Central memory CD8-positive, alpha-beta T cell (primary cell): ENCODE measurements at places on chromosomes 6 and 20.
A peak's percentile ranks its signal among the peaks of the same experiment; 100 is the strongest.

- peak overlapping the region; percentile 57 for H3K4me3 ChIP-seq
- H3K27ac ChIP-seq, result peak overlapping the region; percentile 99
- DNase-seq, result no peak
- H3K27me3 ChIP-seq, result no peaks in the 10 kb centered on the region
Observed at GRCh38 chr20:24993337-24994185, 1.0 kb upstream of the APMAP start.

GRCh38 chr6:31053873-31054272 lies 43.6 kb downstream of the MUC22 start:
- H3K36me3 ChIP-seq, result peaks cover 2% of the 10 kb centered on the region
- H3K27ac ChIP-seq, result no peak overlapping the region
- no peak overlapping the region for H3K4me3 ChIP-seq

- H3K27me3 ChIP-seq, result no peaks in the 10 kb centered on the region
- H3K4me3 ChIP-seq, result no peak overlapping the region
- H3K36me3 ChIP-seq, result no peaks in the 10 kb centered on the region
- H3K27ac ChIP-seq, result no peak overlapping the region
Observed at GRCh38 chr6:4088704-4089103, 9.8 kb upstream of the FAM217A start.

GRCh38 chr20:10731190-10731965 lies 57.6 kb upstream of the JAG1 start:
- H3K4me1 ChIP-seq, result no peaks in the 10 kb centered on the region
- peaks cover 2% of the 10 kb centered on the region for H3K36me3 ChIP-seq
- peaks cover 40% of the 10 kb centered on the region for H3K27me3 ChIP-seq
- H3K4me3 ChIP-seq, result no peak overlapping the region
- no peak overlapping the region for H3K27ac ChIP-seq
- no peak for DNase-seq

DNA sequence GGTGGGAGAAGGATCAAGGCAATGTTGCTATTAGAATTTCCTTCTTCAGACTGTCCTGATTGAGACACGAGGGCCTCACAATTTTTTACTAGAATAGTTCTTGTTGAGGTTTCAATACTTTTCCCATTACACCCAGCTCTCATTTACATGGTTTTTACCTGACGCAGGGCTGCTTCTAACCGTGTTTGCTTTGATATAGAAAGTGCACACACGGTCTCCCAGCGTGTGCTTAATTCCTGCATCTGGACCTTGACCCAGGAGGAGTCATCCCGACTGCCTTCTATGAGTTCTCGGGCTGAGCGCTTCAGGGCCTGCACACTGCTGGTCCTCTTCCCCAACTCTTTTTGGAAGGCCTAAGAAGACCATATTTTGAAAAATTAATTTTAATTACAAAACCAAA lies 160.2 kb downstream of the DST start:
- H3K4me1 ChIP-seq, result no peaks in the 10 kb centered on the region
- H3K27ac ChIP-seq, result no peak overlapping the region
- no peak for DNase-seq
- no peaks in the 10 kb centered on the region for H3K36me3 ChIP-seq
- H3K4me3 ChIP-seq, result no peak overlapping the region
- no peaks in the 10 kb centered on the region for H3K27me3 ChIP-seq

GRCh38 chr20:1761116-1761515 lies 103.5 kb upstream of the SIRPG start:
- H3K4me3 ChIP-seq, result no peak overlapping the region
- peaks cover 1% of the 10 kb centered on the region for H3K36me3 ChIP-seq
- no peak overlapping the region for H3K27ac ChIP-seq
- H3K4me1 ChIP-seq, result no peaks in the 10 kb centered on the region
- no peak for DNase-seq
- peaks cover 13% of the 10 kb centered on the region for H3K27me3 ChIP-seq

GRCh38 chr6:87396595-87397392 lies 11.0 kb upstream of the CFAP206 start:
- no peak overlapping the region for H3K27ac ChIP-seq
- H3K36me3 ChIP-seq, result no peaks in the 10 kb centered on the region
- H3K4me1 ChIP-seq, result no peaks in the 10 kb centered on the region
- H3K27me3 ChIP-seq, result no peaks in the 10 kb centered on the region
- no peak overlapping the region for H3K4me3 ChIP-seq

GRCh38 chr6:100803264-100804045 lies 77.7 kb downstream of the ASCC3 start:
- no peak overlapping the region for H3K27ac ChIP-seq
- peaks cover 11% of the 10 kb centered on the region for H3K4me1 ChIP-seq
- no peak for DNase-seq
- H3K27me3 ChIP-seq, result no peaks in the 10 kb centered on the region
- peaks cover 9% of the 10 kb centered on the region for H3K36me3 ChIP-seq

- H3K4me1 ChIP-seq, result no peaks in the 10 kb centered on the region
- DNase-seq, result no peak
- no peaks in the 10 kb centered on the region for H3K27me3 ChIP-seq
- H3K36me3 ChIP-seq, result no peaks in the 10 kb centered on the region
- H3K27ac ChIP-seq, result no peak overlapping the region
Observed at GRCh38 chr20:39885975-39886649, 802.9 kb downstream of the MAFB start.

- peaks cover 2% of the 10 kb centered on the region for H3K36me3 ChIP-seq
- H3K4me1 ChIP-seq, result peaks cover 21% of the 10 kb centered on the region
- no peak overlapping the region for H3K4me3 ChIP-seq
- H3K27ac ChIP-seq, result no peak overlapping the region
- DNase-seq, result no peak
Observed at GRCh38 chr6:169558378-169558773, 143.5 kb downstream of the WDR27 start.

- no peak overlapping the region for H3K4me3 ChIP-seq
- H3K36me3 ChIP-seq, result no peaks in the 10 kb centered on the region
- peak overlapping the region; percentile 82 for H3K27ac ChIP-seq
Observed at GRCh38 chr6:13383328-13384163, 55.2 kb upstream of the TBC1D7 start.

- peaks cover 43% of the 10 kb centered on the region for H3K36me3 ChIP-seq
- peak overlapping the region; percentile 69 for H3K4me3 ChIP-seq
- peaks cover 14% of the 10 kb centered on the region for H3K4me1 ChIP-seq
- H3K27ac ChIP-seq, result no peak overlapping the region
Observed at GRCh38 chr20:63740070-63740626, 572 bp downstream of the SLC2A4RG start.

- peak overlapping the region; percentile 88 for H3K27ac ChIP-seq
- H3K4me3 ChIP-seq, result peak overlapping the region; percentile 49
- H3K36me3 ChIP-seq, result peaks cover 5% of the 10 kb centered on the region
- DNase-seq, result no peak
- no peaks in the 10 kb centered on the region for H3K27me3 ChIP-seq
Observed at GRCh38 chr20:52031206-52031562, 160.4 kb downstream of the ZFP64 start.

DNA sequence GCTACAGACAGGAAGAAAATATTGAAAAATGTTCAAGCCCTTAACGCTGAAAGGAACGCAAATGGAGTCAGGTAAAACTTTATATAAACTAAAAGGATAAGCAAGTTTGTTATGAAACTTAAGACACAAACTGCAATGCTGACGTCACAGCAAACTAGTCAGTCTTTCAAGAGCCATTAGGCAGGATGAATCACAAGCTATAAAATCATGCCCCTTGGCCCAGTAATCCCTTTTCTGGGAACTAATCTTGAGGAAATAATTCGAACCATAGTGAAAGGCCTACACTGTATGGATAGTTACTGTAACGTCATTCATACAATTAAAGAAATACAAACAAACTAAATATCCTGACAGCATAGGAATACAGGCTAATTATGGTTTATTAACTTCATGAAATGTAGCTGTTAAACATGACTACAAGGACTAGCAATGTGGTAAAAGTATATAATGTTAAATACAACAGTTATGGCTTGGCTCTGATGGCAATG lies 42.7 kb upstream of the HINT3 start:
- no peak overlapping the region for H3K27ac ChIP-seq
- H3K27me3 ChIP-seq, result no peaks in the 10 kb centered on the region
- DNase-seq, result no peak
- H3K4me1 ChIP-seq, result peaks cover 13% of the 10 kb centered on the region

- H3K27ac ChIP-seq, result no peak overlapping the region
- H3K27me3 ChIP-seq, result no peaks in the 10 kb centered on the region
- no peak overlapping the region for H3K4me3 ChIP-seq
- H3K36me3 ChIP-seq, result no peaks in the 10 kb centered on the region
- no peak for DNase-seq
Observed at GRCh38 chr6:37192666-37193065, 22.7 kb downstream of the PIM1 start.

GRCh38 chr6:16130437-16130891 lies 1.6 kb downstream of the MYLIP start:
- H3K27me3 ChIP-seq, result no peaks in the 10 kb centered on the region
- H3K36me3 ChIP-seq, result peaks cover 54% of the 10 kb centered on the region
- H3K27ac ChIP-seq, result peak overlapping the region; percentile 93
- peak; percentile 22 for DNase-seq
- H3K4me3 ChIP-seq, result peak overlapping the region; percentile 92

GRCh38 chr6:12527339-12527738 lies 189.2 kb upstream of the PHACTR1 start:
- peaks cover 32% of the 10 kb centered on the region for H3K27me3 ChIP-seq
- no peak overlapping the region for H3K4me3 ChIP-seq
- no peaks in the 10 kb centered on the region for H3K4me1 ChIP-seq
- no peak for DNase-seq
- no peaks in the 10 kb centered on the region for H3K36me3 ChIP-seq
- no peak overlapping the region for H3K27ac ChIP-seq

GRCh38 chr20:53608456-53609452 lies 15.1 kb upstream of the ZNF217 start:
- H3K36me3 ChIP-seq, result peaks cover 17% of the 10 kb centered on the region
- no peak for DNase-seq
- peak overlapping the region; percentile 78 for H3K4me3 ChIP-seq
- H3K27me3 ChIP-seq, result no peaks in the 10 kb centered on the region
- peak overlapping the region; percentile 96 for H3K27ac ChIP-seq
- H3K4me1 ChIP-seq, result peaks cover 33% of the 10 kb centered on the region

GRCh38 chr6:72580281-72580940 lies 41.5 kb upstream of the KCNQ5 start:
- H3K4me1 ChIP-seq, result peaks cover 5% of the 10 kb centered on the region
- peaks cover 3% of the 10 kb centered on the region for H3K36me3 ChIP-seq
- H3K27ac ChIP-seq, result no peak overlapping the region
- no peaks in the 10 kb centered on the region for H3K27me3 ChIP-seq
- H3K4me3 ChIP-seq, result no peak overlapping the region

DNA sequence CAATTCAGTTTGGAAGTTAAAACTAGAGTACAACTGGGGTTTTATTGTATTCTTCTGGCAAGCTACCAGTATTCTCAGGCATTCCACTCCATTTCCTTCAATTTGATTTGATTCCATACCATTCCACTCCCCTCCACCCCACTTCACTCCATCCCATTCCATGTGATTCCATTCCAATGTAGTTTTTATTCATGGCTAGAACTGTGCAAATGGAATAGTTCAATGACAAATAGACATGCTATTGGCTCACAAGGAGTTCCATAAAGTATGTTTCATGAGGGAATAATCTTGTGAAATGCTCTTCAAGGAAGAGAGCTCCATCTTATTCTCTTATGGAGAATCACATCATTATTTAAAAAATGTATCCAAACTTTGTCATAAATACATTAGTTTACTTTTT lies 285.0 kb upstream of the BMP2 start:
- no peak overlapping the region for H3K27ac ChIP-seq
- H3K27me3 ChIP-seq, result no peaks in the 10 kb centered on the region
- no peaks in the 10 kb centered on the region for H3K4me1 ChIP-seq
- DNase-seq, result no peak
- no peak overlapping the region for H3K4me3 ChIP-seq

- H3K27ac ChIP-seq, result no peak overlapping the region
- H3K27me3 ChIP-seq, result no peaks in the 10 kb centered on the region
- no peak for DNase-seq
- no peak overlapping the region for H3K4me3 ChIP-seq
- peaks cover 7% of the 10 kb centered on the region for H3K36me3 ChIP-seq
- peaks cover 5% of the 10 kb centered on the region for H3K4me1 ChIP-seq
Observed at GRCh38 chr6:129615496-129615895, 94.5 kb downstream of the ARHGAP18 start.

DNA sequence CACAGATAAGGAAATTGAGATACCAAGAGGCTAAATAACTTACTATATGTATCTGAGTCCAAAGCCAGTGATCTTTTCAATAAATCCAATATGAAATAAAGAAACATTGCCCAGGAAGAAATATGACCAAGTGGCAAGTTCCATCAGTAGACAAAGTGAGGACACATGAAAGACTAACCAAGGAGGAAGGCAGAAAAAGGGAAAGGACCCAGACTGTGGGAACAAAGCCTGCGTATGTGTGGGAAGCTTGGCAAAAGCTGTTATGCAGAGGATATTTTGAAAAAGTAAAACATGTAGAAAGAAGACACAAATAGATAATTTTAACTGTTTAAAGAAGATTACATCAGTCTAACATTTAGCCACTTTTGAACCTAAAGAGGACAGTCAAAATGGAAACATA lies 264.4 kb upstream of the PRDM1 start:
- H3K27me3 ChIP-seq, result no peaks in the 10 kb centered on the region
- no peak overlapping the region for H3K4me3 ChIP-seq
- H3K4me1 ChIP-seq, result no peaks in the 10 kb centered on the region

GRCh38 chr6:46273911-46274310 lies 103.1 kb upstream of the ENPP5 start:
- no peaks in the 10 kb centered on the region for H3K36me3 ChIP-seq
- no peaks in the 10 kb centered on the region for H3K27me3 ChIP-seq
- peaks cover 5% of the 10 kb centered on the region for H3K4me1 ChIP-seq
- no peak overlapping the region for H3K4me3 ChIP-seq

GRCh38 chr6:73649783-73650182 lies 4.0 kb downstream of the SLC17A5 start:
- peaks cover 26% of the 10 kb centered on the region for H3K36me3 ChIP-seq
- peaks cover 48% of the 10 kb centered on the region for H3K4me1 ChIP-seq
- H3K27me3 ChIP-seq, result no peaks in the 10 kb centered on the region
- no peak overlapping the region for H3K4me3 ChIP-seq

GRCh38 chr20:46914789-46915379 lies 20.2 kb downstream of the EYA2 start:
- no peak for DNase-seq
- H3K36me3 ChIP-seq, result no peaks in the 10 kb centered on the region
- H3K27ac ChIP-seq, result no peak overlapping the region
- H3K4me1 ChIP-seq, result no peaks in the 10 kb centered on the region
- peaks cover 34% of the 10 kb centered on the region for H3K27me3 ChIP-seq

GRCh38 chr6:155212616-155213380 lies 51.0 kb upstream of the CLDN20 start:
- no peak for DNase-seq
- H3K27ac ChIP-seq, result no peak overlapping the region
- no peaks in the 10 kb centered on the region for H3K27me3 ChIP-seq

DNA sequence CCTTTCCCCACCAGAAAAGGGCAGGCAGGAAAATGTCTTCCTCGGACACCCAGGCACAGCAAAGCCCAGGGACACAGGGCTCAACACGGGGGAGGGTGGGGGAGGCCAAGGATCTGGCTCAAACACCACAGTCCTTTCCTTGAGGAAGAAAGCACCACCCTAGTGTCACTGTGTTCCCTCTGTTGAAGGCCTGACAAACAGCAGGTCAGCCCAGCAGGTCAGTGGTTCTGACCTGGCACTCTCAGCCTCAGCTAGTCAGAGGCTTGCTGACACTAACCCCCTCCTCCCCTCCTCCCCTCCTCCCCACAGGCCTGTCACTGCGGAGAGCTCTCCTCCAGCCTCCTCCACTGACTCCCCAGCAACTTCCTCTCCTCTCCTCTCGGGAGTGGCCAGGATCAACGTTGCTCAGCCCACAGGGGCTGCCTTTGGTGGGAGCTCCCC lies 239.6 kb downstream of the LRFN2 start:
- no peaks in the 10 kb centered on the region for H3K27me3 ChIP-seq
- no peaks in the 10 kb centered on the region for H3K4me1 ChIP-seq
- no peak overlapping the region for H3K27ac ChIP-seq
- H3K36me3 ChIP-seq, result no peaks in the 10 kb centered on the region
- DNase-seq, result no peak
- H3K4me3 ChIP-seq, result no peak overlapping the region
